ENCODE measurements at places on chromosomes 5 and 9.

DNA sequence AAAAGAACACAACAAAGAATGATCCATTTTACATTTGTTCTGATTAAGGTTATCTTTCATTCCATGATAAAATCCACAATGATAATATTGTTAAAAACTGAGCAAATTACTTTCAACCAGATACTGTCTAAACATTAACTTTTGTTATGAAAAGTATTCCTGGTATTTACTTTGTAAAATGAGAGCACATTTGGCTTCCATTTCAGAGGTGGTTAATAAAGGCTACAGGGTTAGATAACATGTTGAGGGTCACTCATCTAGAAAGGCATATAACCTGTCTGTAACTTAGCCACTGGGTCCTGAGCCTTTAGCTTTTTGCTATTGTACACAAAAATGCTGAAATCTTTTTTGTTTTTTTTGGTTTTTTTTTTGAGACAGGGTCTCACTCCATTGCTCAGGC lies 99.3 kb downstream of the ANXA2R start:
- DNase-seq, result no peak

GRCh38 chr9:104589626-104590025 lies 9.6 kb downstream of the OR13C5 start:
- no peak for DNase-seq

- peak; percentile 4 for DNase-seq
These were observed 66.8 kb downstream of the FOXD1 start for GRCh38 chr5:73381590-73382400.

DNA sequence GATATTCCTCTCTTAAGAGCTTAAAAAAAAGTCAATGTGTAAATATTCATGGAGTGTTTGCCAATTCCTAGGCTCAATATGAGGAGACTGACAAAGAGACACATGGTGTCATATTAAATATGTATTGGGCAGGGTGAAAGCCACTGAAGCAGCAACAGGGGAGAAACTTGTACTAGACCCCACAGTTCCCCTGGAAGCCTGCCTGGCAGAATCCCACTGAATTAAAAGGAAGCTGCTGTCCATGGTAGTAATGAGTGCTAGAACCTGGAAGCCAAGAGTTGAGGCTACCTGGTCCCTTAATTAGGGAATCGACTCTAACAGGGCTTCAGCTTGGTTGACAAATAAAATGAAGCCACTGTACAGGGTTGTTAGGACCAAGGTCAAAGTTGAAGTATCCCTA lies 129.4 kb upstream of the GPR151 start:
- no peak for DNase-seq

DNA sequence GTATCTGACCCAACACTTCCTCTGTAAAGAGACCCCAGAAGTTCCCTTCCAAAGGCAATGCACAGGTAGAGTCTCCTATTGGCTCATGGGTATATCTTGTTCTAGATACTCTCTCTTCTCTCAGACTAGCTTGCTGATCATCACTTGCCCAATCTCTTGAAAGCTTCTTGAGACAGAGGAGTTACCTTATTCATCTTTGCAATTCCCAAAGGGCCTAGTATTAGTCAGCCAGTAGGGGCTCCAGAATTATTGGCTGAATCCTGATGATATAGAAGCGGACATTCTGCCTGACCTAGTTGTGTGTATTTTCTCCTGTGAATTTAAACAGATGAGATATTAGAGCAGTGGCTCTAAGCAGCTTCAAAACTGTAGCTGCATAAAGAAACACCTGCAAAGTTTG lies 304.0 kb upstream of the KLF4 start:
- DNase-seq, result no peak

Measured in stimulated activated CD4-positive, alpha-beta T cell treated with anti-CD3 and anti-CD28 coated beads, Interleukin-4, amount 100 ng/mL, for 1 hour (primary cell).